Smooth muscle cell of trachea (primary cell): ENCODE measurements at places on chromosomes 1 and 21. TPM values are rescaled to one million over a fixed set of nuclear protein-coding genes. Genes with fewer than 3 reads are reported as not detected.

The SDF4 gene
- total RNA-seq = 137 and 202 TPM in 2 replicates

The JTB gene
- total RNA-seq = 118 and 186 TPM in 2 replicates

The TNFRSF18 gene
- total RNA-seq = 0.33 and 0.44 TPM in 2 replicates

The DMRTA2 gene
- 0.15 and 0.50 TPM in 2 replicates for total RNA-seq

The REN gene
- total RNA-seq = 0.15 TPM in 1 of 2 replicates, not detected in the other

The PRAMEF17 gene
- not detected in 2 replicates for total RNA-seq

The VCAM1 gene
- total RNA-seq = 2.9 and 23.3 TPM in 2 replicates

The ITGB2 gene
- total RNA-seq = not detected in 2 replicates

The MIXL1 gene
- under 0.01 TPM in 1 of 2 replicates, not detected in the other for total RNA-seq

The AADACL4 gene
- total RNA-seq = not detected in 2 replicates

The GPR25 gene
- not detected in 2 replicates for total RNA-seq

The CELA2A gene
- total RNA-seq = not detected in 2 replicates

The MARK1 gene
- total RNA-seq = 0.17 and 0.29 TPM in 2 replicates

The UBE2G2 gene
- total RNA-seq = 58.6 and 98.6 TPM in 2 replicates

The PSMG1 gene
- 36.2 and 50.0 TPM in 2 replicates for total RNA-seq

The SLFNL1 gene
- 0.66 and 0.73 TPM in 2 replicates for total RNA-seq

The SPATC1L gene
- total RNA-seq = 12.2 and 14.6 TPM in 2 replicates

The KRTAP7-1 gene
- not detected in 2 replicates for total RNA-seq

The PTPRU gene
- total RNA-seq = 14.4 and 42.5 TPM in 2 replicates

The DARS2 gene
- total RNA-seq = 20.0 and 31.0 TPM in 2 replicates

The FCRL5 gene
- total RNA-seq = not detected in 2 replicates

The KLF17 gene
- total RNA-seq = under 0.01 and 0.17 TPM in 2 replicates
